ENCODE measurements at places on chromosomes 2 and 18.

DNA sequence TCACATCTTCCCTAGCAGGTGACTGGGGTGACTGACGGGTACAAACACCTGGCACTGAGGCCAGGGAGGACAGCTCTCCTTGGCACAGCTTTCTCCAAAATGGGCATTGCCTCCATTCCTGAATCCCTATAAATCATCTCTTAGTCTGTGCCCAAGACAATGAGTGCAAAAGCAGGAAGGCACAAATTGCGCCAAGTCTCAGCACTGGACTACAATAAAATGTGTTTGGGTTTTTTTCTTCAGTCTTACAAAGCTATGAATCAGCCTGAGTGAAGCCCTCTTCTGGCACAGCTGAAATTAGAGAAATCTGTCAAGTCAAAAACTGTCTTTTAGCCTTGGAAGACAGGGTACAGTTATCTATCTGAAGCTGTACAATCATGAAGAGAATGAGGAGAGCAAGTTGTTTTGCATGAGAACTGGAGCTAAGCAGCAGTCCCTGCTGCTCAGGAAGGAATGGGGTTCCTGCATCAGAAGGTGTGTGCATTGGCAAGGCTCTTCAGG lies 90.8 kb downstream of the EPB41L3 start:
- no peak for DNase-seq

- no peak for DNase-seq
Measured at GRCh38 chr18:11518788-11519685, 90.4 kb upstream of the SLC35G4 start.

DNA sequence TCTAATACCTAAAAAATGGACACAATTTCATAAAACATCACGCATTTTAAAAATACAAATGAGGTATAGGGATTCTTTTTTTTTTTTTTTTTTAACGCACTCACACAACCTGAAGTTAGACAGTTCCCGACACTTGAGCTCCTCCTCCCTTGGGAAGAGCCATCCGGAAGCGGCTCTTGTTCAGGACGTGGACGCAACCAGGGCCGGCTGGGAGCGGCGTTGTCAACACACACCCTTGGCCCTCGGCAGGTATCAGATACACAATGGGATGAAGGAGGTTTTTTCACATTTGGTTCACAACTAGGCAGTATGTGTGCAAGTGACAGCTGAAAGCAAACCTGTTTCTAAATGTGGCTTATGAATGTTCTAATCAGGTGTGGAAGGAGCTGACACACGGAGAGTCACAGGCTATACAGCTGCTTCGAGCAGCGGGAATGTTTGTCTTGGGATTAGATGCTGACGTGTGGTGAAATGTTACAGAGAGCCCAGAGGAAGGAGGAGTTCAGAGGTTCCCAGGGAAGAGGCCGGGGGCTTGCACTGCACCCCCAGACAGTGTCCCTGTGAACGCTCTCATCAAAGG lies 111.1 kb downstream of the PXDN start:
- DNase-seq: no peak

DNA sequence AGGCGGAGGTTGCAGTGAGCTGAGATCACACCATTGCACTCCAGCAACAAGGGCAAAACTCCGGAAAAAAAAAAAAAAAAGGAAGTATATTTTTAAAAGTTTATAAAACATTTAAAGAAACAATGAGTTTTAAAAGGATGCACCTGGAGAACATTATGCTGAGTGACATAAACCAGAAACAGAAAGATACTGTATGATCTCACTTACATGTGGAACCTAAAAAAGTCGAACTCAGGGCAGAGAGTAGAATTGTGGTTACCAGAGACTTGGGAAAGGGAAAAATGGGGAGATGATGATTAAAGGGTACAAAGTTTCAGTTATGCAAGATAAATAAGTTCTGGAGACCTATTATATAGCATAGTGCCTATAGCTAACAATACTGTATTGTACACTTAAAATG lies 52.8 kb upstream of the RTN4 start:
- DNase-seq: no peak

DNA sequence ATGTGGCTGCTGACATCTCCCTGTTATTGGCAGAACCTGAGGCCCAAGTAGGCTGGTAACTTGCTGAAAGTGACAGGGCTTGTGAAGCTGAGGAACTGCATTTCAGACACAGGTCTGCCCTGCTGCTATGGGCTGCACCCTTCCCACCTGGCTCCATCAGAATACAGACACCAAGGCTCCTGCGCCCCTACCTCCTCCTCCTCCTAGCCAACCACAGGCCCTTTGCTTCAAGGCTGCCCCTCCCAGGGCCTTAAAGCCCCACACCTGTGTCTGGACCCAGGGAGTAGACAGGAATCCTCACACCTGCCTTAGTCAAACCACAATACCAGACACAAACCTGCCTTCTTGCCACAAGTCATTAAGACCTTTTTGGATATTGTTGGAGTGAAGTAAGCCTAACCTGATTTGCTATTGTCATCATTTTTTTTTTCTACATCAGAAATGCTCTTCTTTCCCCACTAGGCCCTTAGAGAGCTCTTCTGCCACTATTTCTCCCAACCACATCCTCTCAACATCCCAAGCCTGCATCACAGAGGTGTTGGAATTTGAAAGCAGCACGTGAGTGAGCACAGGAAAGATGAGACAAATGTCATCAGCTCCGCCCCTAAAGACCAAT lies 489.7 kb downstream of the EIPR1 start:
- no peak for DNase-seq

DNA sequence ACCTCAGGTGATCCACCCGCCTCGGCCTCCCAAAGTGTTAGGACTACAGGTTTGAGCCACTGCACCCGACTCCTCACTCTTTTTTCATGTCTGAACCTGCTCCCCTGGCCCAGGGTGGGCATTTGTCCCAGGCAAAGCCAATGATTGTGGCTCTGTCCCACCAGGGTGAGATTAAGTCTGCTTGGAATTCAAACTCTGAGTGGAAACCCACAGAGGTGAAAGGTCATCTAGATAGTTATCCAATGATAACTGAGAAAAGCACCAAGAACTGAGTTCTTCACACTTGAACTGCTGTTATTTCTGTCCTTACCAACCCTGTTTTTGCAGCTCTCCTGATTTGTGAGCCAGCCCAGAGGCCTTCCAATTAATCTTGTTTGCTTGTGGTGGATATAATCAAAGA lies 62.4 kb upstream of the ACVR1 start:
- DNase-seq: no peak

DNA sequence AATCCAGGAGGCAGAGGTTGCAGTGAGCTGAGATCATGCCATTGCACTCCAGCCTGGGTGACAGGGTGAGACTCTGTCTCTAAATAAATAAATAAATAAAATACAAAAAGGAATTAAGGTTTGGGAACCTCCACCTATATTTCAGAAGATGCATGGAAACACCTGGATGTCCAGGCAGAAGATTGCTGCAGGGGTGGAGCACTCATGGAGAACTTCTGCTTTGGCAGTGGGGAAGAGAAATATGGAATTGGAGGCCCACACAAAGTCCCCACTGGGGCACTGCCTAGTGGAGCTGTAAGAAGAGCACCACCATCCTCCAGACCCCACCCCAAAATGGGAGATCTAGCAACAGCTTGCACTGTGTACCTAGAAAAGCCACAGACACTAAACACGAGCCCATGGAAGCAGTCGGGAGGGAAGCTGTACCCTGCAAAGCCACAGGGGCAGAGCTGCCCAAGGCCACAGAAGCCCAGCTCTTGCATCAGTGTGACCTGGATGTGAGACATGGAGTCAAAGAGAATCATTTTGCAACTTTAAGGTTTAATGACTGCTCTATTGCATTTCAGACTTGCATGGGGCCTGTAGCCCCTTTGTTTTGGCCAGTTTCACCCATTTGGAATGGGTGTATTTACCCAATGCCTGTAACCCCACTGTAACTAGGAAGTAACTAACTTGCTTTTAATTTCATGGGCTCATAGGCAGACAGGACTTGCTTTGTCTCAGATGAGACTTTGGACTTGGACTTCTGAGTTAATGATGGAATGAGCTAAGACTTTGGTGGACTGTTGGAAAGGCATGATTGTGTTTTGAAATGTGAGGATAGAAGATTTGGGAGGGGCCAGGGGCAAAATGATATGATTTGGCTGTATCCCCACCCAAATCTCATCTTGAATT lies 265.3 kb downstream of the ZEB2 start:
- DNase-seq: no peak

GRCh38 chr2:238080518-238080917 lies 19.6 kb upstream of the ESPNL start:
- no peak for DNase-seq

DNA sequence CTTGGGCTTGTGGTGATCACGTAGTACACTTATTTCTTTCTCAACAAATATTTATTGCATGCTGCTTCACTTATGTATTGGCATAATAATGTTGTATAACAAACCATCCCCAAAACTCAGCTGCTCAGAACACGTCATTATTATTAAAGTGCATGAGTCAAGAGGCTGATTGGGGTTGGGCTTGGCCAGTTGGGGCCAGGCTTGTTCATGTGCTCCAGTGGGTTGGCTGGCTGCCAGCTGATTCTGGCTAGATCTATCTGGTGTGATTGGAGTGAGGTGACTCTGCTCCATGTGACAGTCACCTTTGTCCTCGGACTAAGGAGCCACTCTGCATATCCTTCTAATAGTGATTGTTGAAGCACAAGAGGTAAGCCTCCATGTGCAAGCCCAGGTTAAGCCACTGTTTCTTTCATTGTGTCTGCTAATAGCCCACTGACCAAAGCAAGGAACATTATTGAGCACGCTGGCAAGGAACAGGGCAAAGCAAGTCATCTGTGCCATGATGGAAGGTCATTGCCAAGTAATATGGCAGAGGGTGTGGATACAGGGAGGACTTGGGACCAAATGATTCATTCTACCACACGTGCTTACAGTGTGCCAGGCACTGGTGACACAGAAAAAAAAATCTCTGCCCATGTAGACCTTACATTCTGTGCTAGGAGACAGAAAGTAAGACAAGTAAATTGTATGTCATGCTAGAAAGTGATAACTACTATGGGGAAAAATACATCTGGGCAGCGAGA lies 63.3 kb upstream of the TMEM182 start:
- no peak for DNase-seq

DNA sequence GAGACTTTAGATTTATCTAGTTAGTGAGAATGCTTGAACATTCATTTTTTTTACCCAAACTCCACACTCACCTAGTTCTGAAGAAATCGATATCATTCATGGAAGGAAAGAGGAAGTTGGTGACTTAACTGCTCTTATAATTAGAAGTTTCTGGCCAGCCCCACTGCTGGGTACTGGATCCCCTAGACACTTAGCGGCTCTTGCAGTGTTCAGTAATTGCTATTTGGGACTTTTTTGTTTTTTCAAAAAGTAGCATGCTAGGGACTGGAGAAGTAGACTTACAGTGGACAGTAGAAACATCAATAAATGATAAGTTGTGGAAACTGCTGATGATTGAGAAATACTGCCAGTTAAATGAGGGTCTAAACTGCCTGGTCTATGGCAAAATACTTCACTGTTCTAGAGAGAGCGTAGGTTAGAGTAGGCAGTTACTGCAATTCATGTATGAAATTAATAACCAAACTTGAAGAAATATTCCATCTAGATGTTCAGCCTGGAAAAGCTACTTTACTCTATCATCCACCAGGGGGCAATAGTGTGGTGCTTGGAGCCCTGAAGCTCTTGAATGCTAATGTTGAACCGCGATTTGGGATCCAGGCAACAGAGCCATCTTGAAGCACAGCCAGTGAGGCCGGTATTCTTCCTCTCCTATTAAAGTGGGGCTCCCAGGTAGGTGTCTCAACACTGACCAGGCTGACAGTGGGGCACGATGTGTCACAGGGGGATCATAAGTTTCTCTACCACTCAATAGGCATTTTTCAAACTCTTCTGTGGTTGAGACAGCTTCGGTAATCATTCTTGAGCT lies 146.1 kb upstream of the SESTD1 start:
- no peak for DNase-seq

DNA sequence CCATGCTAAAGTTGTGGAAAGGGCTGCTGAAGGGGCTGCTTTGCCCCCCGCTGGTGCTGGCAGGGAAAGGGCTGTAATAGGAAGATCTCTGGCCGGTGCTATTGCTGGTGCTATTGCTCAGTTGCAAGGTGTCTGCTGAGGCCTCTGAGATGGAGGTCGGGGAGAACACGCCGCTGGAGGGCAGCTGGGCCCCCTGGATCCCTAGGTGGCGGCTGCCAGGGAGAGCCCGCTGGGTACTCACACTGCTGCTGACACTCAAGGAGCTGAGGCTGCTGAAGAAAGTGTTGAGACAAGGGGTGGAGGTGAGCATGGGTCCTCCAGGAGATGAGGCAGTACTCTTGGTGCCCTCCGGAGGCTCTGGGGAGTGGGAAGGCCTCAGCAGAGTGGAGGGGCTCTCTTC lies 4.2 kb downstream of the FOXI3 start:
- no peak for DNase-seq

GRCh38 chr2:239241431-239241960 lies 159.3 kb downstream of the HDAC4 start:
- DNase-seq: no peak

DNA sequence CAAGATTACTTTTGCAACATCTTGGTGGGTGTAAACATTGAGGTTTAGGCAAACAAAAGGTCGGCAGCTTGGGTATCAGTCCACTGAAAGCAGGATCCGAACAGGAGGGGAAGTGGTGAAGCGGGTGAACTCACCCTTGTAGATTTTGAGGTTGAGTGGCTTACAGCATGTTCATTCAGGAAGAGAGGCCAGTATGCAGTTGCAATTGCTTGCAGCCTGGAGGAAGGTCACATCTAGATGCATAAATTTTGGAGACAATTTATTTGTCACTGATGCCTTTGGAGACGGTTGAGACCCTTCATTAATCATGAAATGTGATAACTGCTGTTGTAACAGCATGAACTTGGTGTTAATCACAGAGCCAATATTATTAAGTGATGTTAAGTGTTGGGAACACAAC lies 131.1 kb downstream of the LTBP1 start:
- DNase-seq: no peak

GRCh38 chr2:47232738-47233415 lies 77.8 kb upstream of the STPG4 start:
- DNase-seq: no peak

All from T-helper 22 cell (primary cell).